MG63 (cell line): ENCODE measurements at places on chromosomes 5 and 9. TPM values are rescaled to one million over a fixed set of nuclear protein-coding genes. Genes with fewer than 3 reads are reported as not detected.

RPS23 gene
- 7,701 and 9,321 TPM in 2 replicates for total RNA-seq

CDH10 gene
- total RNA-seq, result 0.89 and 1.6 TPM in 2 replicates

PPP3R2 gene
- total RNA-seq, result not detected in 2 replicates

IRGM gene
- total RNA-seq, result 9.3 TPM in 1 of 2 replicates, not detected in the other

SOHLH1 gene
- total RNA-seq, result not detected in 2 replicates

- no peak for DNase-seq
These were observed 128.3 kb downstream of the BOD1 start for GRCh38 chr5:173488144-173488543.

- DNase-seq, result peak; percentile 24
These were observed 235.7 kb downstream of the HSPA4 start for GRCh38 chr5:133287500-133287899.

GRCh38 chr9:12748016-12748415, 26.8 kb upstream of the LURAP1L start:
- DNase-seq, result peak; percentile 65

DNA sequence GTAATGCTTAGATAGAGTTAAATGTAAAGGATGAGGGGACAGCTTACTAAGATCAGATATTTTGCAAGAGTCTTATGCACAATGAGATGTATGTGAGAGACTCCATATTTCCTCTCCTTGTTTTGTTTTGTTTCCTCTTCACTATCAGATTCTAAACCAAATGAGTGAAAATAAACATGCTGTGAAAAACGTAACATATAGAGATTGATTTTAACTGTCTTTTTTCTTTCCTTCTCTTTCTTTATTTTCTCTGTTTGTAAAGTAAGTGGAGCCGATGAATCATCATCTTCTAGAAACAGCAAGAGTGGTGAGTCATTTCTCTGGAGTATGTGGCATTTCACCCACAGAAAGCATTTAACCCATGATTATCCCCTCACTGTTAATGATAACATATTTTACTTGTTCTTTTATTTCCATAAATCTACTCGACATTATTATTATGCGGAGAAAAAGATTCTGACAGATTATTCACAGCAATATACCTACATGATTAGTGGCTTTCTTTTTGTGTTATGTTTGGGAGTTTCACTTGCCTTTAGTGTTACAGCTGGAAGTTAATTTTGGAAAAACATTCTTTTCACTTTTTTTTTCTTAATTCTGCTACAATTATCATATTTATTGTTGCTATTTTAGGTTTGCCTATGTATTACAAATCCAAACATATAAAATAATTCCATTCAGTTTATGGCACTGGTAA, 2.1 kb upstream of the ANXA1 start:
- DNase-seq, result peak; percentile 9

- DNase-seq, result no peak
These were observed 3.1 kb downstream of the FGD3 start for GRCh38 chr9:92950359-92950955.

- DNase-seq, result no peak
These were observed 28.2 kb downstream of the RNF145 start for GRCh38 chr5:159181152-159181551.

DNA sequence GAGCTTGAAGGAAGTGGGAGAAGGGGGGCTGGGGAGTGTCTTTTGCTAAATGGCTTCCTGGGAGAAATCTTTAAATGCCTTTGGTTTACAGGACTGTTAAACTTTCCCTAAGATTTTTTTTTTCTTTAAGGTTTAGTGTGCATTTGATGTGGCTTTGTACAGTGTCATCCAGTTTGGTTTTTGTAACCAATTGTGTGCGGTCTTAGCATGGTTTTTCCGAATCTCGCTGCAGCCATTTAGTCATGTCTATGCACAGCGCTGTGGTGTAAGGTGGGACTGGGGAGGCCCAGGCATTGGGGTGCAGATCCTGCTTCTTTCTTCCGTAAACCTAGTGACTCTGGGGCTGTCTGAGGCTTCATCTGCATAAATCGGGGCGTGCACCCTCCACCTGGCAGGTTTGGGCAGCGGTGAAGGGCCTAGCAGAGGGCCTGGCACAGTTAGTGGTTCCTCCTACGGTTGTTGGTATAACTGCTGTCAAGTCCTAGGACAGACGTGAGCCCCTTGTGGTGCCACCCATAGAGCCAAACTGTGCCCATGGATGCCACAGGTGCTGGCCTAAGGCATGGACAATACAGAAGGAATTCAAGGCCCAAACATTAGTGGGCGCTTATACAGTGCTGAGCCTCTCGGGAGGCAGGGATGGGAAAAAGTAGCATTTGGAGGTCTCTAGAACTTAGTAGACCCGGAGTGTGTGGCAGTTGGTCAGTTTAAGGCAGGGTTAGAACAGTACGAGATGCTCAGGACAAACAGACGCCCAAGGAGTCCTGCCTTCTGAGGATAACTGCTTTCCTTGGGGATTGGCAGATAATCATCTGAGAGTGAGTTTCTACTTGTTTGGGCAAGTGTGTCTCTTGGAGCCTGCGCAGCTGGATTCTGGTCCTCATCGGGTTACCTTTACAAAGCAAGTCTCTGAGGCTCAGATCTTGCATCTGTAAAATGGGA, 1.5 kb downstream of the PRRC2B start:
- DNase-seq, result no peak

- no peak for DNase-seq
These were observed 67.6 kb upstream of the RUSC2 start for GRCh38 chr9:35422346-35422745.

- DNase-seq, result no peak
These were observed 55.2 kb upstream of the STK32A start for GRCh38 chr5:147179562-147180147.

DNA sequence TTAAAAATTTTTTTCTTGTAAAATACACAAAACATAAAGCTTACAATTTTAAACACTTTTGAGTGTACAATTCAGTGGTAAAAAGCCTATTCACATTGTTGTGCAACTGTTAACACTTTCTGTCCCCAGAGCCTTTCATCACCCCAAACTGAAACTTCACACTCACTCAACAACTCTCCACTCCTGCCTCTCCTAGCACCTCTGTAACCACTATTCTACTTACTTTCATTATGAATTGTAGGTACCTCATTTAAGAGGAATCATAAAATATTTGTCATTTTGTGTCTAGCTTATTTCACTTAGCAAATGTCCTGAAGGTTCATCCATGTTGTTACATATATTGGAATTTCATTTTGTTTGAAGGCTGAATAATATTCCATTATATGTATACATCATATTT, 4.3 kb upstream of the ZNF510 start:
- no peak for DNase-seq

DNA sequence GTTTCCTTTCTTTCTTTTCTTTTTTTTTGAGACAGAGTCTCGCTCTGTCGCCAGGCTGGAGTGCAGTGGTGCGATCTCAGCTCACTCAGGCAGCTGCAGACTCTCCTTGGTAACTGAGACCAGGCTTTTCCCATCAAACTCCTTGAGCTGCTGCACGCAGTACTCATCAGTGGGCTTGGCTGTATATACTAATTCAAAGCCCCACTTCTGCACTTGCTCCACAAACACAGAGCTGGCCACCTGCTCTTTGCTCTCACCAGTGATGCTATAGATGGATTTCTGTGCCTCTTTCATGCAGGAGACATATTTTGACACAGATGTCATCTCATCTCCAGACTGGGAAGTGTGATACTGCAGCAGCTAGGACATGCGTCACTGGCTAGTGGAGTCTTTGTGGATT, 252.7 kb downstream of the AP3B1 start:
- DNase-seq, result no peak

DNA sequence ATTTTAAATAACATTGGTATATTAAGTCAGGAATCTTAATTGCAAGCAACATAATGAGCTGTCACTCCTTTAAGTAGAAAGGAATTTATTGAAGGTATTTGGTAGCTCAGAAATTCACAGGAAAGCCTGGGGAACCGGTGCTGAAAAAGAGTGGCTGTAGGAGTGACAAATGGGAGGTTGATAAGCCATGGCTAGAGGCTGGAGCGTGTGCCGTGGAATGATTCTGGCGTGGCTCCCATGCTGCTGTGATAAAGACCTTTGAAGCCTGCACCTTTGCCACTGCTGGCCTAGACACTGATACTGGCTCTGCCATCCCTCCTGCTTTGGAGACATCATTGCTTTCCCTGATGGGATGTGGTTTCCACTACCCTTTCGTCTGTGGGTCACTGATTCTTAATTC, 65.7 kb upstream of the ATG10 start:
- no peak for DNase-seq

- no peak for DNase-seq
These were observed 260.8 kb downstream of the FAM114A2 start for GRCh38 chr5:153777681-153778581.

- no peak for DNase-seq
These were observed 39.3 kb downstream of the AMBP start for GRCh38 chr9:114038724-114039313.

DNA sequence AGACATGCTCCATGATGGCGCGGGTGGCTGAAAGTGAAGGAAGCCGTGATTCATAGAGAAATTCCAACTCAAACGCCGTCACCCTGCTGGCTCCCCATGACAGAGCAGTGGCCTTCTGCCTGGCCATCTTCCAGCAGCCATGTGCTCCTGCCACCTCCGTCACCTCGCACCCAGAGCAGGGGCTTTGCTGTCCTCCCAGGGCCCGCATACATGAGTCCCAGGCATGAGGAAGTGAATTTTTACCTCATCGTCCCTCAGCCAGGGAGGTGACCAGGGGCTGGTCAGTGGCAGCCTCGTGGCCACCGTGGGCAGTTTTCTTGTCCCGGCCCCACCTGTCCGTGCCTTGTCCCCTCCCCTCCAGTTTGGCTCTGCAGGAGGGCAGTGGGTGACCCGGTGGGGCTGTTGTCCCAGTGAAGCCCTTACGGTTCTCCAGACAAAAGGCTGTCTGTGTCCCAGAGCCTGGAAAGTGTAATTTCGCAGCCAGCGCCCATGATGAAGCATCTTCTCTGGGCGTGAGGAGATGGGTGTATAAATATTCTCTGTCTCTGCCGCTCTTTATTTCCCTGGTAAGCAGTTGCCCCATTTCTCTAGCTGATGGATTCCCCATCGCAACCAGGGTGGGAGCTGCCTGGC, 124.0 kb upstream of the LMX1B start:
- DNase-seq, result no peak

DNA sequence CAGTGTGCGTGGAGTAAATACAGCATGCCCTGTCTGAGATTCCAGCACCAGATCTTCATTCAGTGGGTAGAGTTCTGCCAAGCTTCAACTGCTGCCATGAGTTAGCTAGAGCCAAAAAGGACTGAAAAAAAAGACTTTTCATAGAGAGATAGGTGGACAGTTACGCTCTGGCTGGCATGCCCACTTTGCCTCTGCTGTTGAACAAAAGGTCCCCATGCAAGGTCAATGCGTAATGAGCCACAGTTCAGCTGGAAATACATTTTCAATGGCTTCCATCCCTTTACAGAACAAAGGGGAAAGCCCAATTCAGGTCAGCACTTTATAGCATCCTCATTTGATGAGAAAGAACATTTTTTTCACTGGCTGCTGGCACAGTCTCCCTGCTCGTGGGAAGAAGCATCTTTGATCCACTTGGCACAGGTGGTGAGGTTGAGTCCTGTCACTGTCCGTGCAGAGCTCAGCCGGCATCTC, 86.9 kb upstream of the ERCC6L2 start:
- no peak for DNase-seq

DNA sequence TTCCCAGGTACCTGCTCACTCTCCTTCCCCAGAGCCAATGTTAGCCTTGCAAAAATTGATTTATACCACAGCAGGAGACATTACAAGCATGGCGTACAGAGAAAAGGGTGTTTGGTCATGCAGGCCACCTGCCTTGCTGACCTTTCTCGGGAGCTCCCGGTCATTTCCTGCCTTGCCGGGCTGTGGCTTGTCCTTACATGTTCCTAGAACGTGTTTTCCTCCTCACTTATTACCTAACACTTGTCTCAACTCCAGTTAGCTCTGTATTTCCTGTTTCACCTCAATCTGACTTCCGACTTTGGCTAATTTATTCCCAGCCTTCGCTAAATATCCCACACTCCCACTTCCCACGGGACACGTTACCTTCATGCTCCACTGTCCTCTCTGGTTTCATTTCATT, 282.5 kb downstream of the ICE1 start:
- DNase-seq, result no peak

GRCh38 chr5:116524966-116525365, 49.7 kb downstream of the SEMA6A start:
- DNase-seq, result no peak

DNA sequence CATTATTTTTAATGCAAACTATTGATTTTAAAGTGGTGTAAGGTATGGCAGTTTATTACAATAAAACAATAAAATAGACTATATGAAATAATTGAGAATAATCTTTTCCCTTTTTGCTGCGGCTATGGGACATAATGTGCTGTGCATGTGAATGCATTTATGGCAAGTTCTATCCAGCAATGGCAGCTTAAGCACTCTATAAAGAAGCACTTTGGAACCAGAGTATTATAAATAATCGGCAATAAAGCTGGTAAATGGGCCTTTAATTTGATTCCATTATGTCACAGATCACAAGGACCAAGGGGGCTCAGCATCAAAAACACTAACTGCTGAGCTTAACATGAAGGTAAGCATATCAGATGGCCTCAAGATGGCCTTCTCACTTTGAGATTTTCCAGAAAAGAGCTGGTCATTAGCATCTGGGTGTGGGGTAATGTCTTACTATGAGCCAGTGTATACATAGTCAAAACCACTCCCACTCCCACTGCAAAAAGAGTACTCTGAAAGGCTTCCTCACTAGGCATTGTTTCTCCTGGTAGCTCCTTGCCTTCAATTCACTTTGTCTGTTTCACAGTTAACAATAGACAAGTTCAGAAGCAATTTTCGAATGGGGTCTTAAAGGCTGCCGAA, 97.1 kb upstream of the ASTN2 start:
- DNase-seq, result no peak

DNA sequence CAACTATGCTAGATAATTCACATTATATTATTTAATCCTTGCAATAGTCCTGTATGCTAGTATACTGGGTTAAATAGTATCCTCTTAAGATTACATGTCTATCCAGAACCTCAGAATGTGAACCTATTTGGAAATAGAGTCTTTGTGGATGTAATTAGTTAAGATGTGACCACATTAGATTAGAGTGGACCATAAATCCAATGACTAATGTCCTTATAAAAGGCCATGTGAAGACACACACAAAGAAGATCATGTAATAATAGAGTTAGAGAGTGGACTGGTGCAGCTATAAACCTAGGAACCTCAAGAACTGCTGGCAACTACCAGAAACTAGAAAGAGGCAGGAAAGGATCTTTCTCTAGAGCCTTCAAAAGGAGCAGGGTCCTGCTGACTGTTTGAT, 263.6 kb upstream of the PTGER4 start:
- no peak for DNase-seq

DNA sequence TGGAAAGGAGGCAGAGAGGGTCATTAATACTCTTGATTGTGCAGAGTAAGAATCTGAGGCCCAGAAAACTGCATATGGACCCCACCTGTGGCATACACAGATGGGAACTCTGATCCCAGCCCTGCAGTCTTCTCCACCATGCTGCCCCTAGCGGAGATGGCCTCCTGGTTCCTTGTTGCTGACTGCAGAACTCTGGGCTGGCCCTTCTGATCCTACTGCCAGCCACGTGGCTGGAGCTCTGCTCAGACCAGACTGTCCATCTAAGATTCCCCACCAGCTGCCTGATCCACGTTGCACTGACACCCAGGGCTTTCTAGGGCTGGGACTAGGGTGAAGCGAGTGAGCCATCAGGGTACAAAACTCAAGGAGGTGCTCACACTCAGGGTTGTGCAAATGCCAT, 245.7 kb upstream of the NR4A3 start:
- no peak for DNase-seq
